ENCODE measurements at places on chromosomes 13 and 19. TPM values are rescaled to one million over a fixed set of nuclear protein-coding genes. Genes with fewer than 3 reads are reported as not detected.

Gene SYNGR4
- 3.3 TPM for total RNA-seq

Gene IFT88
- total RNA-seq, result 9.5 TPM

Gene NCR1
- total RNA-seq, result not detected

Gene SLC8A2
- total RNA-seq, result 0.15 TPM

Gene MYBPC2
- not detected for total RNA-seq

Gene POSTN
- 0.14 TPM for total RNA-seq

Gene ZNF69
- not detected for total RNA-seq

Gene CHERP
- total RNA-seq, result 29.7 TPM

Gene CYP4F3
- 2.9 TPM for total RNA-seq

Gene ZNF792
- total RNA-seq, result 1.8 TPM

Gene NLRP4
- not detected for total RNA-seq

Gene MRPL57
- 24.9 TPM for total RNA-seq

Gene KLK14
- total RNA-seq, result 0.50 TPM

Gene FARSA
- 87.4 TPM for total RNA-seq

Gene C19orf18
- total RNA-seq, result not detected

Gene KLF1
- not detected for total RNA-seq

Gene LILRB2
- total RNA-seq, result not detected

Gene C19orf33
- 732 TPM for total RNA-seq

Gene ASF1B
- total RNA-seq, result 33.6 TPM

Gene VAV1
- total RNA-seq, result 7.1 TPM

Gene LILRA6
- not detected for total RNA-seq

Gene PPP5C
- total RNA-seq, result 86.7 TPM

Gene ZNF723
- not detected for total RNA-seq

Gene ZNF71
- total RNA-seq, result 12.5 TPM

Gene ZNF132
- total RNA-seq, result 0.08 TPM

Gene ZNF66
- total RNA-seq, result not detected
